ENCODE measurements at places on chromosomes 5 and 9. TPM values are rescaled to one million over a fixed set of nuclear protein-coding genes. Genes with fewer than 3 reads are reported as not detected.

GRCh38 chr5:148790545-148791333 is 35.7 kb upstream of the ADRB2 start:
- no peak for DNase-seq

DNA sequence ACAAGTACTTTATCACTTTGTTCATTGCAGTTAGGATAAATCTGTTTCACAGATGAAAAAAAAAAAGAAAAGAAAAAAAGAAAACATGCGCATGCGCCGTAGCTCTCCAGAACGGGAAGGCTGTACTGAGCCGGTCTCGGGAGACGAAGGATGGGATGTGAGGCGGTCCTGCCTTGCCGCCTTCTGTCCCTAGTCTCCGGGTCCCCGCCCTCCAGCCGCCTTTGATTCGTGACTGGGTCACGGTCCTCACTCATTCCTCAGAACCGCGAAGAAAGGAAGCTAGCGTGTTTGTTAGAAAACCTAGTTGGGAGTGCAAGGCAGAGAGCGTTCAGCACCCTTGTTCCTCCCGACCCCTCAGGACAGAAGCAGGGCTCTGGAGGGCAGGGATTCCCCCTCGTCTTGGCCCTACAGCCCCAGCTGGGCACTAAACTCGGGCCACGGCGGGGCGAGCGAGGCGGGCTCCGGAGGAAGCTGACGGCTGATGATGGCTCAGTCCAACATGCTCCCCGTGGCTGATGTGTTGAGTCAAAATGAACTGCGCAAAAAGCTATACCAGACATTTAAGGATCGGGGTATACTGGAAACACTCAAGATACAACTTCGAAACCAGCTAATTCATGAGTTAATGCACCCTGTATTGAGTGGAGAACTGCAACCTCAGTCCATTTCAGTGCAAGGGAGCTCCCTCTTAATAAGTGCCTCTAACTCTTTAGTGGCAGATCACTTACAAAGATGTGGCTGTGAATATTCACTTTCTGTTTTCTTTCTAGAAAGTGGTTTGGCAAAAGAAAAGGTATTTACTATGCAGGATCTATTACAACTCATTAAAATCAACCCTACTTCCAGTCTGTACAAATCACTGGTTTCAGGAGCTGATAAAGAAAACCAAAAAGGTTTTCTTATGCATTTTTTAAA is 40.0 kb downstream of the CPLANE1 start:
- DNase-seq = peak; percentile 17

- no peak for DNase-seq
Measured at GRCh38 chr5:120365656-120366446, 98.2 kb upstream of the PRR16 start.

- no peak for DNase-seq
Measured at GRCh38 chr9:126722922-126723806, 81.7 kb upstream of the ZBTB43 start.

Gene SIT1
- total RNA-seq = not detected

Data from gastrocnemius medialis (tissue), 4 donors.